Left colon (tissue), 2 donors: ENCODE measurements at places on chromosomes 12 and 14.

GRCh38 chr12:108170164-108170563, 41.1 kb downstream of the WSCD2 start:
- DNase-seq: no peak

- DNase-seq: no peak
These were observed 57.2 kb upstream of the JDP2 start for GRCh38 chr14:75370416-75371205.

- DNase-seq: no peak
These were observed 97.1 kb upstream of the DAAM1 start for GRCh38 chr14:59091404-59091803.

DNA sequence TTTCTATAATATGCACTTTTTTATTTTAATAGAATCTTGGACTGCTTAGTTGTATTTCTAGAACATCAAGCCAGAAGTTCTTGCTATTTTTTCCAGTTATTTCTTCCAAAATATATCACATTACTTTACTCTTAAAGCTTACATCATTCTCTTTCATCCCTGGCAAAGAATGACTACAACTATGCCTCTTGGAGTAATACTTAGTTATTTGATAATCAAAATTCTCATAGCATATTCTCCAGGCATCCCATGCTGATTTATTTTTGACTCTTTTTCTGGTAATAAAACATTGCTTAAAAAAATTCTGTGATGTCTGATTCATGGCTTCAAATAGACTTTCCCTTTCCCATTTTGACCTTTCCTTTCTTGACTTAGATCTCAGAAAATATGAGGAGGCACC, 118.7 kb upstream of the TSPAN8 start:
- DNase-seq: no peak

DNA sequence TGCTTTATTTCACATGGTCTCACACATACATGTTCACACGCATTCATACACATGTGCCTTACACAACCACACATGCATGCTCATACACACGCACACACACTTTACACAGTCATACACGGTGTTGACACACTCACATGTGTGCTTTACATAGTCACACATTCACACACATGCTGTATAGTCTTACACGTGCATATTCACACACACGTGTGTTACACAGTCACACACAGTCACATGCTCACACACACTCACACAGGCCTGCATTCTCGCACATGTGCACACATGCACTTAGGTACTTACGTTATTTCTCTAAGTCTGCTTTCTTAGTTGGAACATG, 18.0 kb upstream of the PLEKHG3 start:
- DNase-seq: no peak

DNA sequence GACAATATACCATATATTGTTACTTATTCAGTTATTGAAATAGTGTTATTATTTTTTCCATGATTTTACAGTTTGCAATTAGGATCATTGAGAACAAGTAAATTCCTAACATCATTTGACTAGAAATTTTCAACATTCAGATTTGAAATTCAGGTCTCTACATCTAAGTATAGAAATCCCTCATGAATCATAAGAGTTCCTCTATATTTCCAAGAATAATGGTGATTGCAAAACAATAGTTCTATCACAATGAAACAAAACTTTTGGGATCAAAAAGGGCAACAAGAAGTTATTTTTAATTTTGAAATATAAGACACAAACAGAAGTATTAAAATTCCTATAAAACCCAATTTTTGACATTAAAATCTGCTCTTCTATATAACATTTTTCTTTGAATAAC, 10.8 kb downstream of the CLEC1A start:
- no peak for DNase-seq

- no peak for DNase-seq
These were observed 21.4 kb downstream of the KLRF2 start for GRCh38 chr12:9902539-9903228.

DNA sequence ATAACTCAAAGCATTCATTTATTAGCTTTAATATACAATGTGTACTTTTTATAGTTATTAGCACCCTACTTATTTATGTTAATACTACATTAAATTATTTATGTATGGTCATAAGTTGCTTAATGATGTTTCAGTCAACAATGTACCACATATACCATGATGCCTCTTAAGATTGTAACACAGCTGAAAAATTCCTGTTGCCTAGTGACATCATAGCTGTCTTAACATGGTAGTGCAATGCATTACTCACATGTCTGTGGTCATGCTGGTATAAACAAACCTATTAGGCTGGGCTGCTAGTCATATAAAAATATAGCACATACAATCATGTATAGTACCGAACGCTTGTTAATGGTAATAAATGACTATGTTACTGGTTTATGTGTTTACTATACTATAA, 120.4 kb downstream of the ANO6 start:
- no peak for DNase-seq

DNA sequence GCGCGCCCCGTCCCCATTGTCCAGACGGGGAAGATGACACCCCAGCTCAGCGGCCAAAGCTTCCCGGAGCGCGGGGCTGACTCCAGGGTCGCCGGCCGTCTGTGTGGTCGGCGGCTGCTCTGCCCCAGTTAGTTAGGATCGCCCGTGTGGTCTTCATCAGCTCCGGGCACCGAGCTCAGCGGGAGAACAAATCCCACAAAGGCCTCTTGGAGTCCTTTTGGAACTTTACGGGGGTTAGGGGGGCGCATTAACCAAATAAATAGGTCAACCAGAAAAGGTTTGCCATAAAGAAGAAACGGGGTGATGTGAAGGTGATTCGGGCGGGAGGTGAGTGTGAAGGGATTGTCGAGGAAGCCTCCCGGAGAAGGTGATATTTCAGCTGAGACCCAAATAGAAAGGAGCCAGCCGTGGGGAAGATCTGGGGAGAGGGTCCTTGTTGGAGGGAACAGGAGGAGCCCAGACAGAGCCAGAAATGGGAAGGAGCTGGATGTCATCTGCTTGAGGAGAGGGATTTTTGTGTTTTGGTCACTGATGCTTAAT, 697 bp downstream of the ATP6V0A2 start:
- peak; percentile 9 for DNase-seq

- DNase-seq: no peak
These were observed 8.9 kb upstream of the PCK2 start for GRCh38 chr14:24085215-24085614.

DNA sequence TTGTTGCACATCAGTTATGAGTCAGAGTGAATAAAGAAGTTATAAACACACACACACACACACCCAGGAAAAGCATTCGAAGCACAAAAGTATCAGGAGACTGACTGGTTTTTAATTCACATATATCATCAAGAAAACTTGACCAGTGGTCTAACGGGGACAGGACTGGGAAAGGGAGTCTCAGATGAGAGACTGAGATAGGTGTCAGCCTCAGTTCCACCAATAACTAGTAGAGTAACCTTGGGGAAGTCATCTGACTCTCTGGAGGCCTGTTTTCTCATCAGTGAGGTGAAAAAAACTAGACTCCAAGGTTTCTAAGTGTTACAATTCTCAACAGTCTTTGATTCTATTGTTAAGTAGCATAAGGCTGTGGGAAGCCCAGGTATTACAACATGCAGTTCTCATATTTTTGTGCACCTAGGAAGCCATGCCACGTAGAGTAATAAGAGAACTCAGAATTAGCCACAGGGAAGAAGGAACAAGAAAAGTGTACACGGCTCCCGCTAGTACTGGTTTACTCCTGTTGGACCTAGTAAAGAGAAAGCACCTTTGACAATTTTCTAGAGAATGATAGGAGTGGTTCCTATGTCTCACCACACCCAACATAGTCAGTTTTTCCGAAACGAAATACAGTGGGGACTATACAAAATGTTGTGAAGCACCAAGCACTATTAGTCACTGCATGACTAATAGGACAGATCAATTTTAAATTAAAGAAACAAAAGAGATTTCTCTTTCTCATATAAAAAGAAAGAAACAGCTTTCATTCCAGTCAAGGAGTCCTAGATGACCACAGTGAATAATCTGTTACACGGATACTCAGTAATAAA, 5.0 kb downstream of the PPTC7 start:
- no peak for DNase-seq
